ENCODE measurements at places on chromosomes 12 and 14. TPM values are rescaled to one million over a fixed set of nuclear protein-coding genes. Genes with fewer than 3 reads are reported as not detected.

The CEP170B gene
- 3.0 TPM for total RNA-seq

The CLMN gene
- total RNA-seq = 0.48 TPM

The PMCH gene
- 1.4 TPM for total RNA-seq

The COCH gene
- total RNA-seq = 0.55 TPM

The PLA2G1B gene
- total RNA-seq = not detected

The ADCY4 gene
- 5.9 TPM for total RNA-seq

The ATG14 gene
- 5.5 TPM for total RNA-seq

The ASCL1 gene
- not detected for total RNA-seq

The IFI27 gene
- 184 TPM for total RNA-seq

The KRT7 gene
- 9.1 TPM for total RNA-seq

The CIROP gene
- total RNA-seq = not detected

The KCNMB4 gene
- 0.33 TPM for total RNA-seq

The AGAP2 gene
- total RNA-seq = 84.5 TPM

The KLHDC1 gene
- total RNA-seq = 2.4 TPM

The TCL1B gene
- not detected for total RNA-seq

The NPAS3 gene
- not detected for total RNA-seq

The SOAT2 gene
- total RNA-seq = 1.5 TPM

The CFAP54 gene
- total RNA-seq = 0.75 TPM

The SNAPC1 gene
- total RNA-seq = 5.5 TPM

The OR11H6 gene
- not detected for total RNA-seq

The MYH6 gene
- total RNA-seq = 0.10 TPM

The TSPAN19 gene
- not detected for total RNA-seq

The KRT80 gene
- not detected for total RNA-seq

The SLC39A5 gene
- 0.80 TPM for total RNA-seq

The CD4 gene
- total RNA-seq = 324 TPM

The FSCB gene
- total RNA-seq = not detected

The LTBR gene
- 0.40 TPM for total RNA-seq

The EEF1AKMT3 gene
- 4.2 TPM for total RNA-seq

The KRT83 gene
- total RNA-seq = not detected

The INSM2 gene
- total RNA-seq = not detected

The DCAF5 gene
- 50.3 TPM for total RNA-seq

The SOCS4 gene
- 32.0 TPM for total RNA-seq

The LRP1-AS gene
- total RNA-seq = not detected

The RAB5B gene
- 70.1 TPM for total RNA-seq

The HOXC12 gene
- total RNA-seq = not detected

The DDX47 gene
- total RNA-seq = 53.2 TPM

The GLIPR1L2 gene
- 0.35 TPM for total RNA-seq

The SIX1 gene
- total RNA-seq = 1.4 TPM

The KRT79 gene
- not detected for total RNA-seq

The LTB4R2 gene
- 18.5 TPM for total RNA-seq

The PRB2 gene
- not detected for total RNA-seq
